ENCODE measurements at places on chromosomes 7 and 10.

DNA sequence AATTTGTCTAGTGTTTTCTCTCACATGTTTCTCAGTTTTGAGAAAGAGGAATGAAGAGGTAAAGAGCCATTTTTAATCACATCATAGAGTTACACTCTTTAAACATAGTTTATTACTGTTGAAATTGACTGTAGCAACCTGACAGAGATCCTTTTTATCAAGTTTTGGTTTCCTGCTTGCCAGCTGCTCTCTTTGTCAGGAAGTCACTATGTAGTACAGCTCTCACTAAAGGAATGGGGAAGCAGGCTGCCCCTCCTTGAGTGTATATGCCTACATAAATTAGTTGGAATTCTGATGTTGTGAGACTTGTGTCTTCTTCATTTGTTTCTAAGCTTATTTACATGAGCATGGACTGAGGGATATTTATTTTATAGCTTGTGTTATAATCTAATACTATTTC is 1274.0 kb upstream of the CELF2 start:
- no peak for DNase-seq

DNA sequence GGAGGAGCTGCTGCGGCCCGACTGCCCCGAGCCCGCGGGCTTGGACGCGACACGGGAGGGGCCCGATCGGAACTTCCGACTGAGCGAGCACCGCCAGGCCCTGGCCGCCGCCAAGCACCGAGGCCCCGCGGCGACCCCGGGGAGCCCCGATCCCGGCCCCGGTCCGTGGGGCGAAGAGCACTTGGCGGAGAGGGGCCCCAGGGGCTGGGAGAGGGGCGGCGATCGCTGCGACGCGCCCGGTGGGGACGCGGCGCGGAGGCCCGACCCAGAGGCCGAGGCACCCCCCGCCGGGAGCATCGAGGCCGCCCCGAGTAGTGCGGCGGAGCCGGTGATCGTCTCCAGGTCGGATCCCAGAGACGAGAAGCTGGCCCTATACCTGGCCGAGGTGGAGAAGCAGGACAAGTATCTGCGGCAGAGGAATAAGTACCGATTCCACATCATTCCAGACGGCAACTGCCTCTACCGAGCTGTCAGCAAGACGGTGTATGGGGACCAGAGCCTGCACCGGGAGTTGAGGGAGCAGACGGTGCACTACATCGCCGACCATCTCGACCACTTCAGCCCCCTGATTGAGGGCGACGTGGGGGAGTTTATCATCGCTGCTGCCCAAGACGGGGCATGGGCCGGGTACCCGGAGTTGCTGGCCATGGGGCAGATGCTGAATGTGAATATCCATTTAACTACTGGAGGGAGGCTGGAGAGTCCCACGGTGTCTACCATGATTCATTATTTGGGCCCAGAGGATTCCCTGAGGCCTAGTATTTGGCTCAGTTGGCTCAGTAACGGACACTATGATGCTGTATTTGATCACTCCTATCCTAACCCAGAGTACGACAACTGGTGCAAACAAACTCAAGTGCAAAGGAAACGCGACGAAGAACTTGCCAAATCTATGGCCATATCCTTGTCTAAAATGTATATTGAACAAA is 1.4 kb downstream of the OTUD1 start:
- peak; percentile 21 for DNase-seq

DNA sequence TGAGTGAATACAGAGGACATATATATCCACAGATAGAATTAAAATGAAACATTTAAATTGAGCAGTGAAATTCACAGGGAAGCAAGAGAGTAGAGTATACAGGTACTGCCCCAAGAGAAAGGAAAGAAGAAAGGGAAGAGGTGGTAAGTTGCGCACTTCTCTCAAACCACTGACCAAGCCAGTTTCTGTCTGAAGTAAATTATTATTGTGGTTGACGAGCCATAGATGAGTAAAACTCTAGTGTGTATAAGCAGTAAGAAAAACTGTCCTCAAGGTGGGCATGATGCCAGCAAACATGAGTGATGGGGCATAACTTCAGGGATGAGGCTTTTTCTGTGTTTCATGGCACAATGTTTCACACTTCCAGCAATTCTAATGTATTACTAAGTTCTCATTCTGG is 4.4 kb upstream of the BET1 start:
- no peak for DNase-seq

DNA sequence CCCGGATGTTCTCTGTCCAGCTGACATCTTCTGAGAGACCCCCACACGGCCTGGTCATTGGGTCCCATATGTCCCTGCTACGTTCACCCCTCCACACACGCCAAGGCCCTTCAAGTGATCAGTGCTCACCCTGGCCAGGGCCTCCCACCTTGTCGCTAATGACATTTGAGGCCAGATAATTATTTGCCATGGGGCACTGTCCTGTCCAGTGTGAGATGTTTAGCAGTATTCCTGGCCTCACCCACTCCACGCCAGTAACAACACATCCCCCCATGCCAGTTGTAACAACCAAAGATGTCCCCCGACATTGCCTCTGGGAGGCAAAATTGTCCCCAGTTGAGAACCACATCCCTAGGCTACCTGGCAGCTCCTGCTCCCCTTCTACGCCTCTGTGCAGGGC is 49.9 kb upstream of the NANOS1 start:
- no peak for DNase-seq

DNA sequence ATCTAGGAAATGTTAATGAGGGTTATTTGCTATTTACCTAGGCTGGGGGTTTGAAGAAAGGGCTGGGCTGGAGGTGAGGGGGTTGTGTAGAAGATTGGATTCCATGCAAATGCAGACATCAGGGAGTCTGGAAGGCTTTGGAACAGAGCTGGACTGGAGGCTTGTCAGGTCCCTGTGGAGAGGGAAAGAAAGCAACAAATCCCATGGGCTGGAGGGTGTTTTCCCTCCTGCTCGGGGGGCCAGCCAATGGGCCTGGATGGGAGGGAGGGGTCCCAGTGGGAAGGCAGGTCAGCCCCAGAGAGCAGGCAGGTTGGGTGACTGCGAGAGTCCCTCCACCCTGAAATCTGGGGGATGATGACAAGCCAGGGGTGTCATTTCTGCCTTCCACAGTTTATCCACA is 431.8 kb downstream of the RPS24 start:
- no peak for DNase-seq

DNA sequence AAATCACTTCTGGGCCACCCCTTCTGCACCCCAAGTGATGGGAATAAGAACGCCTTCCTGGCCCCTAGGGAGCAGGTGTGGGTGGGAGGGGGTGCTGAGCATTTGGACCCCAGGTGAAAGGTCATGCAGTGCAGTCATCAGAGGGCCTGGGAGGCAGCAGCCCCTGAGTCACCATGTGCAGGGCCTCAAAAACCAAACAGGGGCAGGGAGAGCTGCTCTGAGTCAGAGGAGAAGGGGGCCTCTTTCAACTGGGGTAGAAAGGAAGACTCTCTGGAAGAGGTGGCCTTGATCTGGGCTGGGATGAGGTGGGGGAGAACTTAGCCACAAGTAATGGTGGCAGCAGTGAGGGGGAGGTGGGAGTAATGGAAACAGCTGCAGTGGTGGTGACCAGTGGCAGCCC is 164.3 kb downstream of the BUB3 start:
- no peak for DNase-seq

- DNase-seq: no peak
Observed at GRCh38 chr10:73758704-73759511, 14.7 kb downstream of the SEC24C start.
